ENCODE measurements at places on chromosomes 1 and 21.

DNA sequence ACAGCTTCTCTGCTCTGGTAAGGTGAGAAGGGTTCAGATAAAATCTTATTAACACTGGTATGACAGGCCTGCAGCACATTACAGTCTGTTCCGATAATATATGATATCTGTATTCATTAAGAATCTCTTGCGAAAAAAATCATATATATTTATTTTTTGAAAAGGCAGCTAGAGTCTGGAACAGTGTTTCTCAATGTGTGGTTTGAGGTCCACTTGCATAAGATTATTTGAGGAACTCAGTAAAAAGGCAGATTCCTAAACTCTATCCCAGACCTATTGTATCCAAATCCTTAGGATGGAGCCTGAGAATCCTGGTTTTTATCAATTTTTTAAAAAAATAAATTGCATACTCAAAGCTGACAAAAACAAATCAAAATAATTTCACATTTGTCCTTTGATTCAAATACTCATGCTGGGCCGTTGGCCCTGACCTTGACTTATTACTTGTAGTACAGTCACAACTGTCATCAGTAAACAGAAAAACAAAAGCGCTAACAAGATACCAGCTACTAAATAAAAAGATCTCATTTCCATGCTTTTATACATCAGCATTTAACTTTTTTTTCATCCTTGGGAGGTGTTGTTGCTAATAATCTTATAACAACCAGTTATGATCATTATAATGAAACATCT lies 60.6 kb downstream of the RGS2 start:
- no peaks in the 10 kb centered on the region for H3K36me3 ChIP-seq
- no peak for DNase-seq
- no peak overlapping the region for H3K4me3 ChIP-seq
- no peak overlapping the region for H3K27ac ChIP-seq
- H3K27me3 ChIP-seq: no peaks in the 10 kb centered on the region

GRCh38 chr1:61119085-61119484 lies 36.7 kb downstream of the NFIA start:
- DNase-seq: no peak
- peaks cover 77% of the 10 kb centered on the region for H3K4me1 ChIP-seq
- peak overlapping the region; percentile 12 for H3K27ac ChIP-seq

GRCh38 chr1:191857600-191857999 lies 300.7 kb upstream of the RGS18 start:
- no peak overlapping the region for H3K27ac ChIP-seq
- H3K4me3 ChIP-seq: no peak overlapping the region

DNA sequence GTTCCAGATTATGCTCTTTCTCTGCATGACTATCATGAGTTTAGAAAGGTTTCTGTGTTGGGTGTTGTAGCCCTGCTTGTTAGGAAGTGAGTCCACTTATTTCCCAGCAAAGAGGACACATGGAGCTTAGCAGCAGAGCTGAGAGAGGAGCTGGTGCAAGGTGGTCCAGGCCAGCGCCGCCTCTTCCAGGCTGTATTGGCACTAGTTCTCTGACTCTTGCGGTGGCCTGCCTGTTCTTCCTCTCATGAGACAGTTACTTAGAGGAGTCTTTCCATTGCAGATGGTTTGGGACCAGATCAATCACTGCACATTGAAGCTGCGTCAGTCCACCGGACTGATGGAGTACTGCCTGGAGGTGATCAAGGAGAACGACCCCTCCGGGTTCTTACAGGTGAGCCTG lies 38.0 kb downstream of the TRIM67 start:
- peaks cover 9% of the 10 kb centered on the region for H3K4me1 ChIP-seq
- no peak overlapping the region for H3K4me3 ChIP-seq
- no peak overlapping the region for H3K27ac ChIP-seq
- no peaks in the 10 kb centered on the region for H3K36me3 ChIP-seq
- no peak for DNase-seq
- no peaks in the 10 kb centered on the region for H3K27me3 ChIP-seq

DNA sequence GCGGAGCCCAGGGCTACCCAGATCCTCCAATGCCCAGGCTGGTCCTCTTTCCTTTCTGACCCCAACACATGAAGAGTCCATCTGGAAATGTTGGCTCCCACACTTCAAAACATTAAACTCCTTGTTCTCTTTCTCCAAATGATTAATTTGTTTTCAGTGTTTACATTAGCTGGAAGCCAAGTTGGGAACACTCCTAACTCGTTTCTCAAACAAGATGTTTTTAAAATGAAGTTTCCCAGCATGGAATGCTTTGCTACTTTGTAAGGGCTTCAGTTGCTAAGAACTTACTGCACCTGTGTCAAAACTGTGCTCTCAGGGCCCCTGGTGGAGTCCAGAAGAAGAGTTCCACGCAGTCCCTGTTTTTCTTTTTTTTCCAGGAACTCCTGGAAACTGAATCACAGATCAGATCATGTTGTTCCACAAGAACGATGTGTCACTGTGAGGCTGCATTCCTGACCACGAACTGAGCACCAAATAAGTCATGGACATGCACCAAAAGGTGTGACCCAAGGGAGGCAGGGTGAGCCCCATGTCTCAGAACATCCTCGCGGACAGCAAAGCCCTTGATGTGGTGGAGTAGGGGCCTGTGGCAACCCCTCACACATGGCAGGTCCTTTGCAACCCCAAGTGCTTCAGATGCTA lies 257.3 kb downstream of the KCNJ6 start:
- no peaks in the 10 kb centered on the region for H3K36me3 ChIP-seq
- DNase-seq: peak; percentile 59
- no peak overlapping the region for H3K4me3 ChIP-seq
- peak overlapping the region; percentile 56 for H3K27ac ChIP-seq
- peaks cover 27% of the 10 kb centered on the region for H3K4me1 ChIP-seq

DNA sequence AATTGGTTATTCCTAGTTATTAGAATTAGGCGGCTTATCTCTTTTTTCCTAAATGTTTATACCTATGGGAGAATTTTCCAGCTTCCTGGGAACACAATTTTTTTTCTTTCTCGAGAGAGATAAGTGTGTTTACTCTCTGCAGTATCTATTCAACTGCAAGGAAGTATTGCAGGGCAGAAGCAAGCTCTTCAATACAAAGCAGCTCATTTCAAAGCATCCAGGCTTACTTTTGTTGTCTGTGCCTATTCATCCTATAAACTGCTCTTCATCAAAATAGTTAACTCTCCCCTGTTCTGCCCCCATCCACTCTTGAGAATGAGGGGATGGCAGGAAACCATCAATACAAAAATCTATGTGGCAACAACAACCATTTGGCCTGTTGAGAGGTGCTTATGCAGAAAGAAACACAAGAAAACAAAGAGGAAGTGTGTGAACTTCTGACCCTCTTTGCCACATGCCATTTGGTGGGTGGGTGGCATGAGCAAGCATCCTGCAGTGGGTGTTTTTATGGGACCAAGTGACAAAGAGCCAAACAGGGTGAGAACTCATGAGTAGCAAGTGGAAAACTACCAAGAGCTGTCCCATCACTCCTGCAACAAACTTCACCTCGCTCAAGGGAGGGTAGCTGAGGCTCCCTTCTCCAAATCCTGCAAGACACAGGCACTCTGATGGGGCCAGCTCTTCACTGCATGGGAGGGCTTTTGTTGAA lies 50.6 kb upstream of the MRPS6 start:
- no peaks in the 10 kb centered on the region for H3K36me3 ChIP-seq
- DNase-seq: peak; percentile 26
- no peak overlapping the region for H3K4me3 ChIP-seq
- no peaks in the 10 kb centered on the region for H3K4me1 ChIP-seq
- no peak overlapping the region for H3K27ac ChIP-seq

DNA sequence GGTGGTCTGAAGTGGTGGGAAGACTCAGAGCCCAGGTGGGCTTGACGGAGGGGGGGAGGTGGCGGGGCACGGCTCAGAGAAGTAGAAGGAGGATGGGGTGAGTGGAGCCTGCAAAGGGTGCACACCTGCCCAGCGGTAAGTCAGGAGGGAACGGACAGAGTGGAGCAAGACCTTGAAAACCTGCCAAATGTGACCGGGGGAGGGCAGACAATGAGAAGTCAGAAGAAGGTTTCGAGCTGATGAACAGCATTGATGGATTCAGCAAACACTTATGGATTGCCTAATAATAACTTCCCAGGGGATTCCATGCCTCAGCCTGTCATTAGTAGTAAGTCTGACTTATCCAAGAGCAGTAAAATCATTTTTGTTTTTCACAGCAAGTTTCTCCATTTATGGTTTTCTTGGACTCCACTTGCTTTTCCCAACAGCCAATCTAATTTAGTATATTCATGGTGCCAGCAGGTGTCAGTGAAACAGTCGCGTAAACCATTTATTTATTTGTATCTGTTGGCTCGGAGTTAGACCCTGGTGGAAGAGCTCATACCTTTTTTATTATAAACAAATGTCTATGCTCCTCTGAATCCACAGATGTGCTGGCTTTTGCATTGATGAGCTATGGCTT lies 279.1 kb downstream of the PCP4 start:
- no peaks in the 10 kb centered on the region for H3K4me1 ChIP-seq
- DNase-seq: no peak
- no peaks in the 10 kb centered on the region for H3K27me3 ChIP-seq
- H3K4me3 ChIP-seq: no peak overlapping the region
- no peak overlapping the region for H3K27ac ChIP-seq
- no peaks in the 10 kb centered on the region for H3K36me3 ChIP-seq

DNA sequence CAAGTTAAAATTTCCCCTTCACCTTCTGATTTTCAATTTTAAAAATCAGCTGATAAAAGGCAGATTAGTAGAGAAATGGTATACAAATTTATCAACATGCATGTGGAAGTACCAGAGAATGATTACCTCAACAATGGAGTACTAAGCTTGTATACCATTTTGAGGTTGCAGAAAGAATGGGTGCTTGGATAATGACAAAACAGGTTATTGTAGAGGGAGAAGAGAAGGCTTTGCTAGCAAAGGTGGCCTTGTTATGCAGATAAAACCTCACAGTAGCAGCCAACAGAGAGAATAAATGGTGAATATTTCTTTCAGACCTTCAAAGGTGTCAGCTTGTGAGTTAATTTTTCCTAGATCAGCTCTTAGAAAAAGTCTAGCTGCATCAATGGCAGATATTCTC lies 1174.9 kb upstream of the ADGRL4 start:
- H3K4me3 ChIP-seq: no peak overlapping the region
- no peaks in the 10 kb centered on the region for H3K4me1 ChIP-seq
- no peak for DNase-seq
- no peaks in the 10 kb centered on the region for H3K36me3 ChIP-seq
- H3K27ac ChIP-seq: no peak overlapping the region

DNA sequence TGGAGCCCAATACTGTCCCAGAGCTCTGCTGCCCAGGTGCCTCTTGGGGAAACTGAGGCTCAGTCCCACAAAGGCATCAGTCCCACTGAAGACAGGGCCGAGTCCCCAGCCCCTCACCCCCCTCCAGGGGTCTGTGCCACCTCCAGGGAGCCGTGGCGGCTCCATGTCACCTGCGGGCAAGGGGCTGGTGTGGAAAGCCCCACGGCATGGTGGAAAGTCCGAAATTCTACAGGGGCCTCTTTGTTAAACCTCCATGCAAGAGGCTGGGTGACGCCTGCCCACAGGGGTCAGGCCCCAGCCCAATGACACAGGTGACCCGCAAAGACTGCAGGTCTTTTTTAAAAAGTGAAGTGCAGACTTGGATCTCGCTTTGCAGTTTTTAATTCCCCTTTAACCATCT lies 3.3 kb upstream of the AIRE start:
- no peak overlapping the region for H3K4me3 ChIP-seq
- no peak overlapping the region for H3K27ac ChIP-seq
- H3K4me1 ChIP-seq: peaks cover 7% of the 10 kb centered on the region
- no peaks in the 10 kb centered on the region for H3K27me3 ChIP-seq
- DNase-seq: no peak
- H3K36me3 ChIP-seq: no peaks in the 10 kb centered on the region

GRCh38 chr1:5551274-5551975 lies 440.8 kb downstream of the NPHP4 start:
- DNase-seq: no peak
- H3K27ac ChIP-seq: no peak overlapping the region
- H3K4me3 ChIP-seq: no peak overlapping the region

- DNase-seq: peak; percentile 86
- no peaks in the 10 kb centered on the region for H3K36me3 ChIP-seq
- H3K27me3 ChIP-seq: no peaks in the 10 kb centered on the region
- no peak overlapping the region for H3K4me3 ChIP-seq
- H3K27ac ChIP-seq: peak overlapping the region; percentile 86
Observed at GRCh38 chr1:59055908-59056719, 240.8 kb upstream of the FGGY start.

- no peaks in the 10 kb centered on the region for H3K27me3 ChIP-seq
- H3K27ac ChIP-seq: no peak overlapping the region
- no peak overlapping the region for H3K4me3 ChIP-seq
- no peaks in the 10 kb centered on the region for H3K36me3 ChIP-seq
Observed at GRCh38 chr1:154741741-154742495, 128.2 kb downstream of the KCNN3 start.

DNA sequence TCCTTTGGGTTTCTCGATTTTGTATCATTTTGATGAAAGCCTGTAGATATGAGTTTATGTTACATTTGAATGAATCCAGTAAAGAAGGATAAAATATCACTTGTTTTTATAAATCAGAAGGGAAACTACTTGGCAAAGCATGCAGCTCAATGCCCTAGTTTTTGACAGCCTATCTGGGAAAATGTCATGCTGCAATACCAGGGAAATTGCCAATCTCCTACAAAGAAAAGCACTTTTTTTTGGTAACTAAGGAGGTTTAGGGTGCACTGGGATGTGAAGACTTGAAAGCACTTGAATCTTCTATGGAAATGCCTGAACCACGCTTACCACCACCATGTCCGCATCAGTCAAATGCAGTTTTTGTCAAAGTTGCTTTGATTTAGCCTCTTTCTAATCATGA lies 446.9 kb upstream of the LRRC7 start:
- no peak overlapping the region for H3K4me3 ChIP-seq
- no peaks in the 10 kb centered on the region for H3K36me3 ChIP-seq
- H3K27me3 ChIP-seq: no peaks in the 10 kb centered on the region
- no peaks in the 10 kb centered on the region for H3K4me1 ChIP-seq
- no peak for DNase-seq
- H3K27ac ChIP-seq: no peak overlapping the region

GRCh38 chr1:2921970-2922686 lies 99.1 kb upstream of the ACTRT2 start:
- H3K4me3 ChIP-seq: no peak overlapping the region
- peak; percentile 14 for DNase-seq
- H3K4me1 ChIP-seq: peaks cover 25% of the 10 kb centered on the region
- no peaks in the 10 kb centered on the region for H3K27me3 ChIP-seq
- no peak overlapping the region for H3K27ac ChIP-seq
